Hippocampal formation (tissue), 2 donors: ENCODE measurements at places on chromosomes 5 and 9.

DNA sequence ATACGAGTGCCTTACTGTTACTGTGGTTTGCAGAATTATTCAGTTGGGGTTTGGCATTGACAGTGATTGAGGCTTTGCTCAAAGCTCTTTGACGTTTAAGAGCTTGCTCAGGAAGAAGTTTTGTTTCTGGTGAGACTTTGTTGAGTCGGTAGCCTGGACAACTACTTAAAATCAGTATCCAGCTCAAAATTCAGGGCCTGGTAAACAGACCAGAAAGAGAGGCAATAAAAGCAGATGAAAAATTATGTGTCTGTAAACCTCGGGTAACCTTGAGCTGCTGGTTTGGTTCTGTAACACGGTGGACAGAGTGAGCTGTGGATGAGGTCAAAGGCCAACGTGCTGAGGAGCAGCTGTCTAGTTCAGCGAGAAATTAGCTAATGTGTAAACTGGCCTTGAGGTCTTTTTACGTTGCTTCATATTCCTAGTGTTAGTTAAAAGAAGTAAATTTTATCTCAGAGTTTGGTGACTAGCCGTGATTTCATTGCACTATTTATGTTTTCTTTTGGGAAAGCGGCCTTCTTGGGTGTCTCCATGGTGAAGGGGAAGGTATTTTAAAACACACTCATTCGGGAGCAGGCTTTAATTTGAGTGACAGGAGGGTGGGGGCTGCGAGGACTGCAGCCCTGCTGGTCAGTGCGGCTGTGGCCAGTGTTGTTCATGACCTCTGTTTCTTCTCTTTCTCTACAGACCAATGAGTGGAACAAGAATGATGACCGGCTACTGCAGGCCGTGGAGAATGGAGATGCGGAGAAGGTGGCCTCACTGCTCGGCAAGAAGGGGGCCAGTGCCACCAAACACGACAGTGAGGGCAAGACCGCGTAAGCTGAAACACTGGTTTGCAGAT lies 82.0 kb upstream of the TTC23L start:
- no peak for DNase-seq

DNA sequence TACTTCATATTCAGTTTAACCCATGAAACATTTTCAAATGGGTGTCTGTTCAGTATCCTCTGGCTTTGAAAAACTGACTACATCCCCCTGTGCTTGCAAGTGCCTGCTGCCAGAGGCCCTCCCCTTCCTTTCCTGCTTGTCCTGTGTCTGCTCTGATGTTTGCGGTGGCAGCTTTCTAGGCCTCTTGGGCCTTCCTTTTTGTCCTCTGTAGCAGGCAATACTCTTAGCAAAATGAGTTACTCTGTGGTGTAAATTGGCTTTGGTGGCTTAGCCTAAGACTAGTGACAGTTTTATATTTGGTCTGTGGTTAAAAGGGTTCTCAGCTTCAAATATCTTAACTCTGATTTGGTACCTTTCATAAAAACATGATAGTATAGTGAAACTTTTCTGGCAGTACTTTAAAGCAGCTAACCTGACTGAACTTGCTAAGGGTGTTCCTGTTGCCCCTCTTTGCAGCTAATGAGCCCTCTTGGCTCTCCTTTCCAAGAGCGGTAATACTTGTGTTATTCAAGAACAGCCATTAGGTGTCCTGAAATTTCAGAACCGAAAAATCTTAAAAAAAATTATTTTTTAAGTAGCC lies 76.6 kb downstream of the GOLM1 start:
- no peak for DNase-seq

DNA sequence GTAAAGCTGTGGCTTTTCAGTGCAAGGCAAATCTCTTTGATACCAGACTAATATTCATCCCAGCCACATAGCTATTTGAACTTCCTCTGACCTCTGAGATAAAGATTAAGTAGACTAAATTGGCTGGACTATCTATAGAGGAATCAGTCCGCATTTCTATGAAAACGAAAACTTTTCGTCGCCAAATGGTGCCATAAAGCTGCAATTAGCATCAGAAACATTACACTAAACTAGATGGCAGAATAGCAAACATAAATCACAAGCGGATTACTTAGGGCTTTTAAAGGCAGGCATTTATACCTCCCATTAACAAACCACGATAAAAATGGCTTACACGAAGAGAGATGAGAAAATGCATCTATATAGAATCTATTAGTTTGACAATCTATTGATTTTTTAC lies 1009.7 kb upstream of the CDH6 start:
- DNase-seq, result no peak

DNA sequence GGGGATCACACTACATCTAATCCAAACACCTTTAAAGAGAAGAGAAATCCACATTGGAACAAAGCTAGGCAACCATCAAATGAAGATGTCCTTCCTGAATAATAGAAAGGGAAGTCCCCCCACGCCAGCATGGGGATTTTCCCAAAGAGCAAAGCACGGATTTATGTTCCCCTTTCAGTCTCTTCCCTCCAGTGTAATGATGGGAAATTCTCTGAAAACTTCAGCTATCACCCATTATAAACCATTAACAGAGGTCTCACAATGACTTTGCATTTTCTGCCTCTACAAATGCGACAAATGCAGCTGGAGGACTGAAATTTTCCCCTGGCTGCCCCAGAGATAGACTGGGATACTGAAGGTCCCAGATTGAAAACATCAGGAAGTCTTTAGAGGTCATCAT lies 368.7 kb downstream of the EFNA5 start:
- no peak for DNase-seq

DNA sequence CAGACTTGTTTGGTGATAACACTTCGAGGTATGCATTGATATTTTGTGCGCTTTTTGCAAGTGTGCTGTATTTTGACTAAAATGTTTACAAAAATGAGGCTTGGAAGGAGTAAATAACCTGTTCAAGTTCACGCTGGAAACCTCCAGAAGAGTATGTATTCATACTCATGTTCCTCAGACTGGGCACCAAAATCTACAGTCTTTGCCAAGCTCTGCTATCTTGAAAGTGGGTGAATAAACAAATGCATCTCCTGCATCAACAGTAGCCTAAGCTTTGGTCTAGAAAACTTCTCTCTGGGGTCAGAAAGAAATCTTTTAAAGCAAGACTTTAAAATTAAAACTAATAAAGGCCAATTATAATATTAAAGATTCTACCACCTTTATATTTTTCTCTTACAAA lies 157.9 kb downstream of the TRPM3 start:
- no peak for DNase-seq

DNA sequence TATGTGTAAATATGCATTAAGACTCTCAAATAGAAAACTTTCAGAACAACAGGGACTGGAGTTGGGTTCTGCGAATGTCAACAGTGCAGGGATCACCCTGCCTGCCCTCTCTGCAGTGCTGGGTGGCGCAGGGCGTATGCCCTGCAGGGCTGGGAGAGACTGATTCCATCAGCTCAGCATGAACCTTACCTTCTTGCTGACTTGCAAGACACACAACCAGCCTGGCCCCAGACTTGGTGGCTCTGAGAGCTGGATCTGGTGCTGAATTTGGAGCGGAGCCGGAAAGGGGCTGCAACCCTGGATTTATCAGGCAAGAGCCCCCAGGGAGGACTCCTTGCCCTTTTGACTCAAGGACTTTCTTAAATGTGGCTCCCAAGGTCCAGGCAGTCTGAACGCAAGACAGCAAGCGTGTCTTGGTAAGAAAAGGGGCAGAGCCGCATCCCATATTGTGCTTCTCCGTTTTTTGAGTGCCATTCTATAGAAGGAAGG lies 376.0 kb upstream of the IRX2 start:
- no peak for DNase-seq

- peak; percentile 34 for DNase-seq
Measured at GRCh38 chr5:123785162-123786071, 273.4 kb downstream of the CSNK1G3 start.

- no peak for DNase-seq
Measured at GRCh38 chr5:149603210-149603609, 21.9 kb downstream of the ARHGEF37 start.

DNA sequence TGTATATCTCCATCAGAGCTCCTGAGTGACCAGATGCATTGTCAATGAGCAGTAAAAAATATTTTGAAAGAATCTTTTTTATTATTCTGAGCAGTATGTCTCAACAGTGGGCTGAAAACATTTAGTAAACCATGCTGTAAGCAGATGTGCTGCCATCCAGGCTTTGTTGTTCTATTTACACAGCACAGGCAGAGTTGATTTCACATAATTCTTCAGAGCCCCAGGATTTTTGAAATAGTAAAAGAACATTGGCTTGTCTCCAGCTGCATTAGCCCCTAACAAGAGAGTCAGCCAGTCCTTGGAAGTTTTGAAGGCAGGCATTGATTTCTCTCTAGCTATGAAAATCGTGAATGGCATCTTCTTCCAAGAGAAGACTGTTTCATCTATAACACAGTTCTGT lies 25.2 kb upstream of the ENTREP1 start:
- no peak for DNase-seq

GRCh38 chr5:139709582-139710318 lies 61.6 kb downstream of the CXXC5 start:
- no peak for DNase-seq

DNA sequence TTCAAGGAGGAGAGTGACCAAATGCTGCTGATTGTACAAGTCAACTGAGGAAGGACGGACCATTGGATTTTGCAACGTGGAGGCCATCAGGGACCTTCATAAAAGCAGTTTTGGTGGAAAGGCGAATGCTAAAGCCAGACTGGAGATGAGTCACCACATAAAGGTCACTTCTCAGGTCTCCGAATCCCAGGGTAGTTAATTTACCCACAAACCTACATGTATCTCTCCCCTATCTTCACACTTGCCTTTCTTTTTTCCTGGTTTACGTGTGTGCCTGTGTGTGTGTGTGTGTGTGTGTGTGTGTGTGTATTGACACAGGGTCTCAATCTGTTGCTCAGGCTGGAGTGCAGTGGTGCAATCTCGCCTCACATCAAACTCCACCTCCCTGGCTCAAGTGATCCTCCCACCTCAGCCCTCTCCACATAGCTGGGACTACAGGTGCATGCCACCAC lies 4.6 kb upstream of the CTNNA1 start:
- no peak for DNase-seq

DNA sequence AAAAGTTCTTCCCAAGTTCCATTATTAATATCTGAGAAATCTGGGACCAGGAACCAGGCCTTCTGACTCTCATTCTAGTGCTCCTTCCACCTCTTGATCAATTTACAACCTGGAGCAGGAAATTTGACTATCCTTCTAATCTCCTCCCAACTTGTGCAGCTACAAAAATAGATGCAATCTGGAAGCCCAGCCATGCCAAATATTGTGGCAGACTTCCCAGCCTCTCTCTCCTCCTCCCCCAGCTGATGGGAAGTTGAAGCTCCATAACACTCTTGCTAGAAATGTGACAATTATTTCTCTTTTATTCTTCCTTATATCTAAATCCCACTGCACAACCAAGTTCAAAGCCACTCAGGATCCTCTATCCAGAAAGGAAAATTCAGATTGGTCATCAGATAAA lies 252.1 kb downstream of the SEC61B start:
- no peak for DNase-seq

- DNase-seq, result no peak
Measured at GRCh38 chr5:33832404-33833236, 59.2 kb downstream of the ADAMTS12 start.

DNA sequence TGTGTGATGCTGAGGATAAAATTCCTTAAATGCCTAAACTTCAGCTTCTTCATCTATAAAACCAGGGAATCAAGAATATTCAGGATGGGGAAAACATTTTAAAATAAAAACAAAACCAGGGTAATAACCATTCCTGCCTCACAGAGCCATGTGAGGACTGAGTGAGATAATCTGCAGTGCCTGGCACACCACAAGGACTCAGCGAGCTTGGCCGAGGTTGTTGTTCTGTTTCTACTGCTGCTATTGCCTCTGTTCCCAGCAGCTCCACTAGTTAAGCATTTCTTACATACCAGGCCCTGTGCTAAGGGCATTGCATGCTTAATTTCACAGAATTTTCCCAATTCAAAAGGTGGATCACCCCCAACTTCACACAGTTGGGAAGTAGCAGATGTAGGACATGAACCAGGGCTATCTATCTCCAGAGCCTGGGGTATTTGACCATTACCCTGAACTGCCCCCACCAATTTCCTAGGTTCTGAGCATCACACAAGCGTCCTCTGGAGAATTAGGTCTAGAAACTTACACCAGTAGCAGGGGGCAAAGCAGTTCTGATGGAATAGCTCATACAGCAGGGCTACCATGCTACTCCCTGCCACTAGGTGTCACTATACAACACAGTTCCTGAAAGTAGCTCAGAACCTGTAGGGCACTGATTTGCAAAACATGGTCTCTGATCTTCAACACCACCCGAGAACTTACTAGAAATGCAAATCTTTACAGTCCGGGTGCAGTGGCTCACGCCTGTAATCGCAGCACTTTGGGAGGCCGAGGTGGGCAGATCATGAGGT lies 74.3 kb downstream of the LRSAM1 start:
- no peak for DNase-seq

DNA sequence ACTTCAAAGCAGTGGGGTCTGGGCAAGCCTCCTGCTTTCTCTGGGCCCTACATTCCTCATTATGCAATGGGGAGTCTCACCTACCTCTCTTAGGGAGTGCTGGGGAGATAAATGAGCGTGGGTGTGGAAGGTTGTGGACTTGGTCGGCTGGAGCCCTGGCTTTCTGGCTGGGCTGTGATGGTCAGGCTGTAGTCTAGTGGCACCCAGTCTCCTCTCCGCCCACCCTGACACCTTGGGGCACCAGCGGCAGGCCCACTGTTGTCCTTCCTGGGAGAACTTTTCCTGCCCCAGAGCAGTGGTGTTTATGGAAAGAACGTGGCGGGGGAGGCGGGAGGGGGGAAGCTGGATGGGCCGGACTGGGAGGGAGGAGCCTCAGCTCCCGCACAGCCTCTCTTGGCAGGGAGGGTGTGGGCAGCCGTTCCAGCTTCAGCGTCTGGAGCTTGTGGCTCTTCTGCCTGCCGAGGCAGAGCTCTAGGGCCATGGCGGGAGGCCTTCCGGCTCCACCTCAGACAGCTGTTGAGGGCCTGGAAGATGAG lies 4.1 kb downstream of the PTGS1 start:
- peak; percentile 6 for DNase-seq
